ENCODE measurements at places on chromosomes 1 and 21.

DNA sequence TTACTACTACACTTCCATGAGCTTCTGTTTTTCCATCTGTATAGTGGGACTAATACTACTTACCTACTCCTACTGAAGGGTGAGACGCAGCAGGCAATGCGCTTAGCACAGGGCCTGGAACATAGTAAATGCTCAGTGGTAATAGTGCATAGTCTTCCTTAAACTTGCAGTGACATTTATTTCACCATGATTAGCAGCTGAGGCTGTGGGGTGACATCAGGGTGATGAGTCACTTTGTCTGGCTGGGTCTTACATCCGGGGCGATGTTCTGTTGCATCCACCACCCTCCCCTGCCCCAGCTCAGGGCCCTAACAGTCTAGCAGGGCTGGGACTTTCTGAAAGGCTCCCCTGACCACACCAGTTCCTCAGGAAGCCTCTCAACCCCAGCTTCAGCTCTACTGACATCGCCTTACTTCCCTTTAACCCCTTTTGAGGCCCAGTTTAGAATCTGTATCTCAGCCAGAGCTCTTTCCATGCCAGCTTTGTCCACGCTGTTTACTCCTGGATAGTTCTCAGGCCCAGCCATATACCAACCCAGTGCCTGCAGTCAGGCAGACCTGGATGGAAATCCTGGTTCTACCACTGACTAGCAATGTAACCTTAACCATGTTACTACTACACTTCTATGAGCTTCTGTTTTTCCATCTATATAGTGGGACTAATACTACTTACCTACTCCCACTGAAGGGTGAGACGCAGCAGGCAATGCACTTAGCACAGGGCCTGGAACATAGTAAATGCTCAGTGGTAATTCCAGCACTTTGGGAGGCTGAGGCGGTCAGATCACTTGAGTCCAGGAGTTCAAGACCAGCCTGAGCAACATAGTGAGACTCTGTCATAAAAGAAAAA is 66.3 kb downstream of the CD58 start:
- peak; percentile 64 for DNase-seq

GRCh38 chr1:54053745-54054437 is 483 bp downstream of the TCEANC2 start:
- DNase-seq = no peak

DNA sequence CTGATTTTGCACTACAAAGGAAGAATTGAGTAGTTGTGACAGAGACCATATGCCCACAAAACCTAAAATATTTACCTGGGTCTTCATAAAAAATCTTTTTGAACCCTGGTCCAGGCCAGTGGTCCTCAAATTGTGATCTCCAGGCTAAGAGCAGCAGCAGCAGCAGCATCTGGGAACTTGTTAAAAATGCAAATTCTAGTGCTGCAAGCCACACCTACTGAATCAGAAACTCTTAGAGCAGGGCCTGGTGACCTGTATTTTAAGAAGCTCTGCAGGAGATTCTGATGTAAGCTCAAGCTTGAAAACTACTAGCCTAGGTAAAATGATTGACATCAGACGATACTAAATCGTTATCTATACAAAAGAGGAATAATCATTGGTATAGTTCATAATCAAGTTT is 112.2 kb downstream of the LRRC7 start:
- no peak for DNase-seq

DNA sequence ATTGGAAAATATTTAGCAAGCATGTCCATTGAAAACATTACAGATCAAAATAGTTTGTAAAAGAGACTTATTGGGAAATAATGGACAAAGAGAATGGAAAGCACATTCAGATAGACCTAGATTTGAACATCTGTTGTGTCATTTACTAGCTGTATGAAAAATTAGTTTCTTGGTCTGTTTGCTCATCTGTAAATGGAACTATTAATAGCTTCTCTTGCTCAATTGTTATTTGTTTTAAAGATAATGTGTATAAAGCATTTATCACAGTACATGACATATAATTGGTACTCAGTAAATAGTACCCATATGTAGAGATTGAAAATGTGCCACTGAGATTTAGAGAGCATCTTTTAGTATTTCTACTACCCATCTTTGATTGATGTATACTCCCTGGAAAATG is 25.9 kb downstream of the RPAP2 start:
- DNase-seq = no peak

GRCh38 chr1:44819608-44820327 is 11.4 kb downstream of the BTBD19 start:
- peak; percentile 82 for DNase-seq

- DNase-seq = no peak
Observed at GRCh38 chr1:41381692-41382479, 20.7 kb downstream of the FOXO6 start.

DNA sequence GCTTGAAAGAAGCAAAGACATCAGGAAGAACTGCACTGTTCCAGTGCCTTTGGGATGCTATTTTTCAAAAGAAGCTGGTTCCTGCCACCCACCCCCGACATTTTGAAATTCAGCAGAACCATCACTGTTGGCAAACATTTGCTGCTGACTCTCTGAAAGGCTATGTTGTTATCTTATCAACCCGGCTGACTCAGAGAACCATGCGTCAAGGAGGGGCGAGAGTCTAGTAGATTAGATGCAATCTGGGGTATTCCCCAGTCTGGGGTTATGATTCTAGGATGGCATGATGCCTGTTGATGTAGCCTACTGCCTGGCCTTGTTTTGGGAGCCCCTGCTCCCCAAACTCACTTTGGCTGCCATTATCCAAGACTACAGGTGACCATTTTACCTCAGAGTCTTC is 267.8 kb upstream of the RUNX1 start:
- no peak for DNase-seq

DNA sequence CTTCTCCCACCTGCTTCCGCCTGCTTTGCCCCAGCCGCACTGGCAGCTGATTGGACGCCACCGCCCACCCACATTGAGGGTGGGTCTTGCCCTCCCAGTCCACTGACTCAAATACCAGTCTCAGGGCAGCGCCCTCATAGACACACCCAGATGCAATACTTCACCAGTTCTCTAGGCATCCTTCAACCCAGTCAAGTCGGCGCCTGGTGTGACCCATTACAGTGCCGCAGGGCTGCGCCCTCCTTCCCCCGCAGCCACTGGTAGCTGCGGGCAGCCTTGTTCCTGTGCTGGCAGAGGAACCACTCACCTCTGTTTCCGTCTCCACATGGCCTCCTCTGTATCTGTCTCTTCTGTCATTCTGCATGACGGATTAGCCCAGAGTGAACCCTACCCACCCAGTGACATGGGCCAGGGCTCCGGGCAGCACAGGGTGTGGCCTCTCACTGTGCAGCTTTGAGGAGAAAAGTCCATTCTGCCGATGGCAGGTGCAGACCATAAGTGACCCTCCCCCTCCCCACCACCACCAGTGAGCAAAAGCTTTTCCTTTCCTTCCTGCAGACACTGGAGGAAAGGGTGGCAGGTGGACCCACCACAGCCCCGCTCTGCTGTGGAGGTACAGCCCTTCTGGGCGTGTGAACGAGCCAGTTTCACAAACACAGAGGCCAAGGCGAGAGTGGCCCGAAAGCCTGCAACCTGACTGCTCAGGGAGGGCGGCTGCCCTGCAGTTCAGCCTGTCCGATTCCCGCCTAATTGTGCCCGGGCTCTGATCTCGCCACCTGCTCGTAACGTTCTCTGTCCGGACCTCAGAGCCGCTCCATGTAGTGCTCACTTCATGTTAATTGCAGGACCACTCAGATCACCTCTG is 57.1 kb downstream of the FAAP20 start:
- no peak for DNase-seq

DNA sequence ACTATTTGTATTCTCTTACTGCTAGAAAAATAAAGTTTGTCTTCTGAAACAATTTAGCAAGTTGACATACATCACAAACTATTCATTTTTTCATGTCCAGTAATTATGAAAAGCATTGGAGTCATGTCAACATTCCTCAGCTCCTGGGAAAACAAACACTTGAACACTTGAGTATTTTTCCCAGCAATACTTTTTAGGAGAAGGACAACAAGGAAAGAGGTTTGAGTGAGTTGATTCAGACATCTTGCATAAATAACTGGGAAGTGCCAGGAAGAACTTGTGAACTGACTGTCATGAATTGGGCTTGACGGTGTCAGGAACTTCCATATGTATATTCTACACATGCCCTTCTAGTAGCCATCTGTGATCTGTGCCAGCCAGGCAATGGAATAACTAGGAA is 195.6 kb downstream of the HMCN1 start:
- no peak for DNase-seq

DNA sequence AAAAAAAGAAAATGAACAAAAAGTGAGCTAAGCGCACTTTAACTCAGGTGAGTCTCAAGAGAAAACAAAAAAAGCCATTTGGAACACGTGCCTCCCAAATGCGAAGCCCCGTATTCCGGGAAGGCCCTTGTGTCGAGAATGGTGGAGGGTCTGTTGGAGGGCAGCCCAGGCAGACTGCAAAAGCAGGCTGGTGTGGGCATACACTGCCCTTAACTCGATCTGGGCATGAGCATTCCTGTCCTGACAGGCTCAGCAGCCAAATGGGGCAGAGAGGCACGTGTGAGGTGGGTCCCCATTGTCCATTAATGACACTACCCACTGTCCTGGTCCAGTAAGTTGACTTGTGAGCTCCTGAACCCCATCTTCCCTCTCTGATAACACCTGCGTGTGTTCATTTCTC is 57.7 kb downstream of the EVA1C start:
- DNase-seq = no peak

DNA sequence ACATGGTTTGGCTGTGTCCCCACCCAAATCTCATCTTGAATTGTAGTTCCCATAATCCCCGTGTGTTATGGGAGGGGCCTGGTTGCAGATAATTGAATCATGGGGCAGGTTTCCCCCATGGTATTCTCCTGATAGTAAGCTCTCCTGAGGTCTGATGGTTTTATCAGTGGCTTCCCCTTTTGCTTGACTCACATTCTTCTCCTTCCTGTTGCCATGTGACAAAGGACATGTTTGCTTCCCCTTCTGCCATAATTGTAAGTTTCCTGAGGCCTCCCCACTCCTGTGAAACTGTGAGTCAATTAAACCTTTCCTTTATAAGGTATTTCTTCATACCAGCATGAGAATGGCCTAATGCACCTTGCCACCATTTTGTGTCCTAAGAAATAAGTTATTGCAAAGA is 415.0 kb downstream of the COL11A1 start:
- DNase-seq = no peak

GRCh38 chr21:35988416-35989137 is 71.7 kb downstream of the SETD4 start:
- no peak for DNase-seq

GRCh38 chr21:23475281-23476219 is 2131.7 kb downstream of the MRPL39 start:
- no peak for DNase-seq

- no peak for DNase-seq
Observed at GRCh38 chr21:17359781-17360180, 153.1 kb upstream of the CXADR start.

- no peak for DNase-seq
Observed at GRCh38 chr1:1780598-1781525, 2.6 kb upstream of the NADK start.

- no peak for DNase-seq
Observed at GRCh38 chr1:45171575-45171974, 34.8 kb downstream of the ZSWIM5 start.

GRCh38 chr1:214280386-214281020 is 456 bp upstream of the SMYD2 start:
- peak; percentile 30 for DNase-seq

- DNase-seq = peak; percentile 25
Observed at GRCh38 chr21:30408782-30409494, 13.1 kb downstream of the KRTAP13-1 start.

DNA sequence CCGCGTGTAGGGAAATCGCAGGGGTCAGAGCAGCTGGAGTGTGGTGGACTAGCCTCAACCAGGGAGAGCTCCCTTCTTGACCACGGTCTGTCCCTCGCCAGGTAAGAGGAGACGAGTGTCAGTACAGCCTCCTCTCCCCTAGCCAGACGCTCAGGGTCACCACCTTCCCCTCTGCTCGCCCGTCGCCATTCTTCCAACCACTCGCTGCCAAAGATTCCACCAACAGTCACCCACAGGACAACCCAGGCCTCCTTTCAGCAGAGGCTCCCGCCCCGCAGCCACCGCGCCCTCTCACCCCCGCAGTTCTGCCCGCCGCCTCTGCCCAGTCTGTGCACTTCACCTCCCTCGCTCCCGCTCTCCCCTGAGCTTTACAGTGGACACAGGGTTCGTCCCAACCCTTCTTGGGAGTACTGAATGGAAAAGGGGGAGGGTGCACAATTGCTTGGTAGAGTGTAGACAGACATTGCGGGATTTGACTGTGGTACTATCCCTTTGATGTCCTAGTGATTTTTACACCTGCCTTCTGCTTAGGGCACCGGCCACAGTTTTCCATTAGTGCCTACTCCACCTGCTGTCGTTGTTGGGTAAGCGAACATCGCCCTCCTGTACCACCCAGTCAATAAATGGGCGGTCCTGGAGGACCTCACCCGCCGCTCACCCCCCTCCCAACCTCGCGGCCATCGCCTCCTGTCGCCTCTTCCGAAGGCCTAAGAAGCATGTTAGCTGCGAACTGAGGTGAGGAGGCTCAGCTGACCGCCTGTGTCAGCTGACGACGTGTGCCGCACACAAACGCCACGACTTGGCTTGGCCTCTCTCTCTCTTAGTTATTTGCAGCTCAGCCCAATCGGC is 9.2 kb upstream of the NBPF11 start:
- no peak for DNase-seq

DNA sequence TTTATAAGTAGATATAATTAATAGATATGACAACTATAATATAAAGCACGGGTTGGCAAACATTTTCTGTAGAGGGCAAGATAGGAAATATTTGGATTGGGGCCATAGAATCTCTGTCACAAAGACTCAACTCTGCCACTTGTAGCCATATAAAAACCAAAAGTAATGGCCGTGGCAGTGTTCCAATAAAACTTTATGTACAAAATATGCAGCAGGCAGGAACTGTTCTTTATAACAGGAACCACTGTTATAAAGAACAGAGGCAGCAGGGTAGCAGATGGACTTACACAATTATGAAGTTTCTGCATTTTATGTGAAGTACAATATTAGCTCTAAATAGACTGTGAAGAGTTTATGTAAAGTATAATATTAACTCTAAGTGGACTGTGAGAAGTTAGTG is 16.9 kb upstream of the QSOX1 start:
- DNase-seq = no peak

- DNase-seq = no peak
Observed at GRCh38 chr21:28932717-28933116, 60.0 kb downstream of the LTN1 start.

- DNase-seq = no peak
Observed at GRCh38 chr1:160427625-160428024, 27.3 kb downstream of the VANGL2 start.

DNA sequence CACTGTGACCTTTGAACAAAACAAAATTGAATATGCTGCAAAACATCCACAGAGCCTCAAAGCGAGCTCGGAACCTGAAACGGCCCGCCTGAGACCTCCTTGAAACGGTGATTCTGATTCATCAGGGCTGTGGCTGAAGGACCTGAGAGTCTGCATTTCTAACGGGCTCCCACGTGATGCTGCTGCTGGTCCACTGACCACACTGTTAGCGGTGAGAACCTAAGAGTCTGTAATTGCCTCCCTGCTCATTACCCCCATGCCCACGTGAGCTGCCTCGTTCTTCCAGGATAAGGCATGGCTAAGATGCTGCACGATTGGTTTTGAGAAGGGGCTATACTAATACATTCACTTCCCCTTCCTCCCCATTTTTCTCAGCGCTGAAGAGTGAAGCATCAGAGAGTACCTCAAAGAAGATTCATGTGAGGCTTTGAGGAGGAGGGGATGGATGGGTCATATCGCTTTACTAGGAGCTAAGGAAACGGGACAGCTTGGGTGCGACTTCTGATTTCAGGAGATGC is 9.7 kb downstream of the TLR5 start:
- no peak for DNase-seq

All from H54 (cell line).